CD4-positive, alpha-beta T cell treated with Interleukin-17A for 4 hours (primary cell): ENCODE measurements at places on chromosomes 5 and 9.
A peak's percentile ranks its signal among the peaks of the same experiment; 100 is the strongest.

- DNase-seq, result no peak
Observed at GRCh38 chr9:80157561-80157983, 585.8 kb downstream of the TLE4 start.

- no peak for DNase-seq
Observed at GRCh38 chr9:133492061-133493021, 13.4 kb upstream of the SLC2A6 start.

DNA sequence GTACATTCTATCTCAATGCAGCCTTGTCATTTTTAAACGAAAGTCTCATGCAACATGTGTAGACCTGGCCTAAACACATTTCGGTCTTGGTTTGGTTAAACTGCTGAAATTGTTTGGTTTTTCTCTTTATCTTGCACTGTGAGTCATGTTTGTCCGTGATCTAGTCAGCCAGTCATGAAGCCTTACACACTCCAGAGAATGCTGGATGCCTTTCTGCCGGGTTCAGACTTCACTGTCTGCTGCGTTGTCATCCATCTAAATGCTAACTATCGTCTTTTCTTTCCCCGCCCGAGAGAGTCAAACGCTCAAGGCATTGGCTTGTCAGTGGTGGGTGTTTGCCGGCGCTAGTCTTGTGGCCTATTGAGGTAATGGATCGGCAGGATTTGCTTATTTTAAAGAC, 1194.6 kb upstream of the WWC1 start:
- no peak for DNase-seq

- DNase-seq, result no peak
Observed at GRCh38 chr5:142455856-142456255, 131.0 kb upstream of the SPRY4 start.

DNA sequence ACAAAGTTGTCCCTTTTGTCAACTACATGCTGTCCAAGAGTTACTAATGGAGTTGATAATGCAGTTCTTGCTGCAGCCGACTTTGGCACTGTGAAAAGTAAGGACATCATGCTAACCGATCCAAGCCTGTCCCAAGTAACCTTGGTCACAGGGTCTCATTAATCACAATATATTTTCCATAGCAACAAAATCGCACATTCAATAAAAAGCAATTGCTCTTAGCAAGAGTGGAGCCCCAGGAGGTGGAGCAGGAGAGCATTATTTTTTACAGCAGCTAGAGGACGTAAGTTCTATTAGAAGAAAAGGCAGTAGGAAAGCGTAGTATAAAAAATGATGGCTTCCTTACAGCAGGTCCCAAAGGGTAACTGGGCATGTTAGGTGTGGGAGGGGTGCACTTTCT, 570.3 kb downstream of the EBF1 start:
- DNase-seq, result no peak

DNA sequence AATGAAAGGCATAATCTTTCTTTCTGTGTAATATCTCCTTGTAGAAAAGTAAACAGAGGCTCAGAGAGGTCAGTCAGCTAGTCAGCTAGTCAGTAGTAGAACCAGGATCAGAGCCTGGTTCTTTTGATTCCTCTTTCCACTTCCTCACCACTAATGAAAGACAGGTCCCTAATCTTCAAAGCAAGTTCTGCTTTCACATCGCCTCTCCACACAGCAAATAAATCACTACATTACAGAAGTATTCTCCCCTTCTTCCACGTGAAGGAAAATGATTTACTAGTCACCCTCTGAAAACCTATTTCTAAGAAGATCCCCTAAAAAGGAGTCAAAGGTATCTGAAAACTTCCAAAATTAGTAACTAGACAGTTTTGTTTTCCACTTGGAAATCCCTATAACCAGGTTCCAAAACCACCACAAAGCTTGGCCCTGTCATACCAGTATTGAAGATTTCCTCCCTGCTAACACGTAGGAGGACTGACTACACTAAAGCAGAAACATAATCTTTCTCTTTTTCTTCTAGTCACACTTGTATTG, 140.5 kb upstream of the TARS1 start:
- DNase-seq, result no peak

DNA sequence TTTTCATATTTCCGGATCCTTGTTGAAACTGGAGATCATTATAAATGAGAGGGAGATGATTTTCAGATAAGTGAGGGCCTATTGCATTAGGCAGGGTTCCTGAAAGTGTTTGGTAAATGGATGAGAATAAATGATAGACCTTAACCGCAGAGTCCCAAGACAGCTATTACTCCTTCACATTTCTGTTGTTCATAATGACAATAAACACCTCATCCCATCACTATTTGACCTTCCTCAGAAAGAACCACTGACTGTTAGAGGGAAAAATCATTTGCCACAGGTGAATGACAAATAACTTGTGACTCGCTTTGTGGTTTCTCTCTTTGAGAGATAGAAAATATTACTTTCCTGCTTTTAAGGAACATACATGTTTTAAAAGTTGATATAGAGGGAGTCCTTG, 47.3 kb upstream of the TRMT10B start:
- no peak for DNase-seq

- DNase-seq, result peak; percentile 48
Observed at GRCh38 chr5:5492087-5492933, 69.8 kb downstream of the ICE1 start.

DNA sequence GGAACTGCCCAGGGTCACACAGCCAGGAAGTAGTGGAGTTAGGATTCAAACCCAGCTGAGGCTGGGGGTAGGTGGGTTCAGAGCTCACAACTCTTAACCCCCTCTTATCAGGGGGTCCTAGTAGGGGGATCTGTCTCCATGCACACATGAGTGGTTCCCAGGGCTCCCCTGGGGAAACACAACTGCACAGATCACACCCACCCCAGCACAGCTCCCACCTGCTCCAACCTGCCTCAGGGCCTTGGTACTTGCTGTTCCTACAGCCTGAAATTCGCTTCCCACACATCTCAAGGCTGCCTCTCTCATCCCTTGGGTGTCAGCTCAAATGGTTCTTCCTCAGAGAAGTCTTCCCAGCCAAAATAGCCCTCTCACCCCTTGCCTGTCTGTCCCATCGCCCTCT, 4.8 kb downstream of the SNCB start:
- no peak for DNase-seq

- no peak for DNase-seq
Observed at GRCh38 chr9:133246562-133246961, 28.4 kb downstream of the ABO start.

GRCh38 chr5:11062397-11062796, 301.4 kb upstream of the DAP start:
- DNase-seq, result no peak

DNA sequence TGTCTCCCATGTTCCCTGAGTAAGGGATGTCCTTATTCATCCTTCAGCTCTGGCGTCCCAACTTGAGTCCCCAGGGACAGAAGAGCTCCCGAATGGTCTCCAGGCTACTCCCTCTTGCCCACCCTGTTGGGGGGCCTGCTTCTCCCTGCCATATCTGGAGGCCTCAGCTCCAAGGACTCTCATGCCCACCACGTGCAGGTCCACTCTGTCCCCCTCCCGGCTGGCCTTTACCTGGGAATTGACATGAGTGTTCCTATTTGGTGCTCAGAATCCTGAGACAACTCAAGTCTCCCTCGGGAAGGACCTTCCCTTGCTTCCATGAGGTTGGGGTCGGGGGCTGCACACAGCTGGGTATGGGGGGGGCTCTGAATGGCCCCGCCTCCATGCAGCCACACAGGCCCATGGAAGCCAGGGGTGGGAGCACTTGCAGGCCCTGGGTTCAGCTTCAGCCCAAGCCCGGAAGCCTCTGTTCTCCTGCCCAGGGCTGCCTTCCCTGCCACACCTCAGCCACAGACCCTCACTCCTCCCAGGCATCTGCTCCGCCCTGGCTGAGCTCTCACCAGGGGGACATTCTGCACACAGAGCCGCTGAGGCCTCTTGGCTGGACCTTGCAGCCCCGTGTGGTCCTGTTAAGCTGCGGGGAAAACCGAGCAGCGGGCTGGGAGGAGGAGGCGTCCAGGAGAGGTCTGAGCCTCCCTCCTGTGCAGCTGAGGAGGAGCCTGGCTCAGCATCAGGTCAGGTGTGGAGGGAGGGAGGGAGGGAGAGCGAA, 121.9 kb downstream of the PHF2 start:
- DNase-seq, result no peak

- DNase-seq, result no peak
Observed at GRCh38 chr9:127731938-127732337, 3.2 kb downstream of the TOR2A start.
